ENCODE measurements at places on chromosomes 7 and 10. TPM values are rescaled to one million over a fixed set of nuclear protein-coding genes. Genes with fewer than 3 reads are reported as not detected.

Gene TMEM139
- 1.3 TPM for total RNA-seq

Gene EVX1
- total RNA-seq: 0.19 TPM

Gene PNLIP
- not detected for total RNA-seq

Gene FAM185A
- 5.6 TPM for total RNA-seq

Gene PRKG1
- total RNA-seq: not detected

Gene C10orf105
- total RNA-seq: not detected

Gene CPVL
- total RNA-seq: 0.86 TPM

Gene CALD1
- total RNA-seq: 93.1 TPM

Gene ADAM22
- 0.06 TPM for total RNA-seq

Gene MEST
- total RNA-seq: 42.6 TPM

Gene PSD
- 0.60 TPM for total RNA-seq

Gene DCLRE1A
- 11.2 TPM for total RNA-seq

Gene MACC1
- total RNA-seq: not detected

Gene SPACDR
- 0.67 TPM for total RNA-seq

Gene ZNF239
- total RNA-seq: 2.3 TPM

Gene RNLS
- 9.4 TPM for total RNA-seq

Gene SKIDA1
- total RNA-seq: 1.1 TPM

Gene AKR1C8
- not detected for total RNA-seq

Gene SPDYE16
- total RNA-seq: not detected

Gene LRRD1
- total RNA-seq: not detected

Gene OIT3
- total RNA-seq: 0.16 TPM

Gene LRMDA
- 5.6 TPM for total RNA-seq

Gene OR2A7
- not detected for total RNA-seq

Gene ADAM12
- 4.1 TPM for total RNA-seq

Gene SEMA3D
- not detected for total RNA-seq

Gene HOXA5
- total RNA-seq: 3.2 TPM

Gene LIPJ
- total RNA-seq: not detected

Gene CALHM1
- not detected for total RNA-seq

Gene KLHL7
- total RNA-seq: 22.1 TPM

Gene SEMA3E
- 1.8 TPM for total RNA-seq

Gene ETV1
- total RNA-seq: 3.2 TPM

Gene SPDYE6
- total RNA-seq: not detected

Gene LEP
- not detected for total RNA-seq

Gene MYH16
- total RNA-seq: 0.81 TPM

Gene ATRNL1
- 0.20 TPM for total RNA-seq

Gene DKK1
- 475 TPM for total RNA-seq

Gene PPP1R9A
- 3.3 TPM for total RNA-seq

Gene SLC12A9
- total RNA-seq: 14.1 TPM

Gene INMT
- total RNA-seq: not detected

Gene RAMP3
- not detected for total RNA-seq

Gene RHEB
- total RNA-seq: 138 TPM

Gene PRR15
- 2.7 TPM for total RNA-seq

Gene TRPV5
- not detected for total RNA-seq

Gene OR13A1
- total RNA-seq: not detected

Gene LIPK
- total RNA-seq: not detected
